ENCODE measurements at places on chromosomes 3 and 15. TPM values are rescaled to one million over a fixed set of nuclear protein-coding genes. Genes with fewer than 3 reads are reported as not detected.
A peak's percentile ranks its signal among the peaks of the same experiment; 100 is the strongest.

- DNase-seq = peak; percentile 68
Measured at GRCh38 chr15:41940441-41940857, 31.9 kb downstream of the EHD4 start.

- DNase-seq = no peak
Measured at GRCh38 chr3:76715426-76715825, 324.5 kb upstream of the ROBO2 start.

Gene ARGFX
- not detected for total RNA-seq

Gene TLR9
- 0.18 TPM for total RNA-seq
